ENCODE measurements at places on chromosomes 12 and 14. TPM values are rescaled to one million over a fixed set of nuclear protein-coding genes. Genes with fewer than 3 reads are reported as not detected.

DNA sequence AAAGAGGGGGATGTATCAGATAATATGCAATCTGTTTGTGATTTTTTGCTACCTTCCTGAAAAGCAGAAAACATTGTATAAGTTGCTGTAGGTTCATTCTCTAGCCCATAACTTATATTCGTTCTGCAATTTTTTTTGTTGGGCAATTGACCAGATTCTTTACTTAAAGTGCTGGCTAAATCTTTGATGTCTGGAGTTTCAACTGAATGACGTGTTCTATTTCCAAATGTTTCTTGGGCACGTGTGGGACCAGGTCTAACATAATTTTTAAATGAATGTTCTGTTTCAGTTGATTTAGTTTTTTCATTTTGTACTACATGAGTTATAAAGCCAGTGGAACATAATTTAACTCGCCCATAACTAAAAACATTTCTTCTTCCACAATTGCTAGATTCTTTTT is 3.8 kb downstream of the MLH3 start:
- H3K27ac ChIP-seq = peak overlapping the region; percentile 5

- H3K27me3 ChIP-seq = no peaks in the 10 kb centered on the region
- H3K27ac ChIP-seq = no peak overlapping the region
- peaks cover 47% of the 10 kb centered on the region for H3K36me3 ChIP-seq
- no peak for DNase-seq
Measured at GRCh38 chr14:102723650-102724049, 53.6 kb upstream of the TRAF3 start.

Gene RTL1
- not detected for total RNA-seq

GRCh38 chr12:131608740-131609690 is 101.9 kb upstream of the SFSWAP start:
- peak; percentile 27 for DNase-seq
- peak overlapping the region; percentile 19 for H3K4me3 ChIP-seq
- no peaks in the 10 kb centered on the region for H3K36me3 ChIP-seq

DNA sequence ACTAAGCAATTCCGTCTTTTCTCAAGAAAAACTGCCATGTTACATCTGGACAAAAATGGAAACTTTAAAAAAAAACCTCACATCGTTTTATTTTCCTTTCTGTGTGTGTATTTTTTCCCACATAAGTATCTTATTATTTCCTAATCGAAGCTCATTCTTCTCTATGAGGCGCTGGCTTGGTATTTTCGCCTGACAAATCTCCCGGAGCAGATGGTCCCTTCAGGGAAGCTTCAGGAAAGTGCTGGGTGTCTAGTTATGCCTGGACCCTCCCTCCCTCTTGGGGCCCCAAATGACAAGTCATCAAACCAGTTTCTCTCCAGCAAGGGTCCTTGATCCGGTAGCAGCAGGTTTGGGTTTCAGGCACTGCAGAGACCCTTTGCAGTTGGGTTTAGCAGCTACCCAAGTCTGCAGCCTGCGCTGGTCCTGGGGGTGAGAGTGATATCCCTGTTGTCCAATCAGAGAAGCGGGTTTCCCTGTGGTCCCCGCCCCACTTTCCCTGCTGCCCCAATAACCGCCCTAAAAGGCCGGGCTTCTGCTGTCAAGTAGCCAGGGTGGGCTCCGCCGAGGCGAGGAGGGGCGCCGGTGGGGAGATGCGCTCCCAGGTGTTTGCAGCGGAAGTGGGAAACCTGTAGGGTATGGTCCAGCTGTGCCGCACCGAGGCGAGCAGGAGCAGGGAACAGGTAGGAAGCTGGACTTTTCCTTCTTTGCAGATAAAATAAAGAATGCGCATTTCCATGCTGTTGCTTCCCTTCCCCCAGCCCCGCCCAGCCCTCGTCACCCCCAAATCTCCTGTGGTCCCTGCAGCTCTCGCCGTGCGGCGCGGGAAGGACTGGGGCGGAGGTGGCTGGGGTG is at the start of gene CNTN1:
Gene CNTN1, plus strand, starts transcription at position 527 of the 852 bp plus-strand sequence.
- H3K36me3 ChIP-seq = no peaks in the 10 kb centered on the region
- H3K27ac ChIP-seq = no peak within 1 kb of the TSS
- no peak for DNase-seq

Gene OR5AU1
- total RNA-seq = not detected

DNA sequence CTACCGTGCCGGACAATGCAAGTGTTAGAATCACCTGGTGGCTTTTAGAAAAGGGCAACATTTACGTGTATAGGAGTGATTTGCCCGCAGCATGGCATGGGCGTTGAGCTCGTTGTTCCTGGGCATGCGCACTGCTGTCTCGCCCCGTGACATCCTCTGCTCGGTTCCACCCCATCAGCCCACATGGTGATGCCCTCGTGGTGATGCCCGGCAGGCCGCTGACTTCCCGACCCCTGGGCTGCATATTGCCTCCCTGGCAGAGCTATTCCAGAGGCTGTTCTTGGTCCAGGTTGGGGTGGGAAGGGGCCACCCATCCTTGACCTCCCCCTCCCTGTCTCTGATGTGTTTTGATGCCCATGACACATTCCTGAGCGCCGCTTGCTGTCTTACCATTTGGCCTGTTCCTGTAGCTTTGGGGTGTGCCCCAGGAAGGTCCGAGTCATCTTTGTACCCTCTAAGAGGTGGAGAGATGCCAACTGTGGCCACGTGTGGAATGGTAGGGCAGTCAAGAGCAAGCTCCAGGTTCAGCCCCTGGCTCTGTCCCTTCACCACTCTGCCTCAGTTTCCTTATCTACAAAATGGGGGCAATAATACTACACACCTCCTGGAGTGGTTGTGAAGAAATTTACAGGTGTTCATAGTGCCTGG is 4.8 kb downstream of the HIP1R start:
- no peaks in the 10 kb centered on the region for H3K36me3 ChIP-seq
- DNase-seq = no peak
- H3K4me1 ChIP-seq = peaks cover 38% of the 10 kb centered on the region
- H3K27ac ChIP-seq = peak overlapping the region; percentile 33
- H3K27me3 ChIP-seq = peaks cover 3% of the 10 kb centered on the region
- no peak overlapping the region for H3K4me3 ChIP-seq

DNA sequence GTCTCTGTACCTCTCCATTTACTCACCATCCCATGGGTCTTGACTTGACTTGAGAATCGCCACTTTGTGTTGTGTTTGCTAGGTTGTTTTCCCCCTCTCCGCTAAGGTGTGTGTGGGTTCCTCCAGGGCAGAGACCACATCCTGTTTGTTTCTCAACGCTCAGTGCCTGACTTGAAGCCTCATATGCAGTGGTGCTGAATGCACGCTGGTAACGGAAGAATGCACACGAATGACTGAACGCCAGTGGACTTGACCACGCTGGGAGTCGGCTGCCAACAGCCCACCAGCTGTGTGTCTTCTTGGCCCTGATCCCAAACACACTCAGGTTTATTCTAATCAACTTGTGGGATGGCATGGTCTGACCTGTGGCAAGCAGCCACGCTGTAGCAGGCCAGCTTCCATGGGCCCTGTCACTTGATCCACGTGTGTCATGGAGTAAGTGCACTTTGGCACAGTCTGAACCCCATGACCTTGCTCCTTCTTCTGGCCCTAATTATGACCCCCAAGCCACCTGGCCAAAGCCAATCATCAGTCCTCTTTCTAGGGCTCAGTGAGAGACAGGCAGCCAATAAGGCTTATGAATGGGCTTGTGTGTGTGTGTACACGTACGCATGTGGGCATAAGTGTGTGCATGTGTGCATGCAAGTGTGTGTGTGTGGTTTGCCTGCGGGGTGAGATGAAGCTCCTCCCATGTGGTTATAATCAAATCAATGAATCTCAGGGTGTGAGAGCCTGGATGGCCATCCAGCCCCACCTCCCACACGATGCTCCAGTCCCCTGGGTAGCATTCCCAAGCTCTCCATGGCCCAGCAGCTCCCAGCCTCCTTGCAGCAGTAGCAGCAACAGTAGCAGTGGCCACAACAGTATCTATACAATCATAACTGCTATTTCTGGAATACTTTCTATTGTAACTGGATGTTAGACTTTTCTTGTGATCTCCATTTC is 6.4 kb upstream of the TC2N start:
- no peak for DNase-seq
- H3K4me3 ChIP-seq = no peak overlapping the region
- H3K27me3 ChIP-seq = peaks cover 2% of the 10 kb centered on the region
- no peak overlapping the region for H3K27ac ChIP-seq

- H3K27me3 ChIP-seq = peaks cover 2% of the 10 kb centered on the region
- no peak for DNase-seq
- no peaks in the 10 kb centered on the region for H3K36me3 ChIP-seq
Measured at GRCh38 chr12:86698641-86698980, 442.4 kb upstream of the MGAT4C start.

Gene SNW1
- total RNA-seq = 73.7 TPM

- H3K27me3 ChIP-seq = peaks cover 2% of the 10 kb centered on the region
- H3K4me3 ChIP-seq = peak overlapping the region; percentile 90
- H3K4me1 ChIP-seq = peaks cover 40% of the 10 kb centered on the region
- no peaks in the 10 kb centered on the region for H3K36me3 ChIP-seq
- peak overlapping the region; percentile 88 for H3K27ac ChIP-seq
Measured at GRCh38 chr12:55738123-55739024, 4.5 kb upstream of the GDF11 start.

DNA sequence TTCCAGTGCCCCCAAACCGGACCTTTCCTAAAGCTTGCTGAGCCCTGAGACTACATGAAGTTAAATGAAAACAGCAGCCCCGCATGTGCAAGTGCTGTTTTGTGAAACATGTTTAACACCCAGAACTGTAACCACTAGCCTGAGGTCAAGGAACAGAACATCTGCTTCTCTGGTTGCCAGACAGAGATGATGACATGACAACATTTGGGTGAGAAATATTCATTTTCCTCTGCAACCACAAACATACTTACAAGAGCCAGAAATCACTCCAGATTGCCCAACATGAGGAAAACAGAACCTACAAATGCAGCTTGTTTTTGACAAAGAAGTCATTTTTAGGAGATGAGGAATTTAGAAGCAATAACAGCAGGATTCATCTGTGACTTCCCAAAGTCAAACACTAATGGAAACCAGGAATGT is 110.4 kb downstream of the BCAT1 start:
- H3K36me3 ChIP-seq = peaks cover 34% of the 10 kb centered on the region
- no peaks in the 10 kb centered on the region for H3K27me3 ChIP-seq
- peaks cover 36% of the 10 kb centered on the region for H3K4me1 ChIP-seq

GRCh38 chr14:101877766-101878165 is 86.6 kb upstream of the DYNC1H1 start:
- no peak overlapping the region for H3K27ac ChIP-seq
- DNase-seq = no peak
- H3K4me1 ChIP-seq = peaks cover 24% of the 10 kb centered on the region
- no peaks in the 10 kb centered on the region for H3K36me3 ChIP-seq

DNA sequence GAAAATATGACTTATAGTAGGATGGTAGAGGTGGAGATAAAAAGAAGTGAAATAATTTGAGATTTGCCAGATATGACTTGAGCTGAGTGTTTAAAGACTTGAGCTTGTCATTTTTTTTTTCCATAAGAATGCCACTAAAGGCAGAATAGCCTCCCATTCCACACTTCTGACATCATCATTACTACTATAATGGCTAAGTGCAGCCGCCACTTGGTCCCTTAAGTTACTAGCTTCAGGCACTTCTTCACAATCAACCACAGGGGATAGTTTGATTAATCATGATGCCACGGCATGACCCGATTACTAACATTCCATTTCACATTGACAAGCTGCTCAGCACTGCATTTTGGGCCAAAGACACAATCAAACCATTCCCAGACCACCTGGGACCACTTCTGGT is 127.9 kb downstream of the EFCAB11 start:
- no peak overlapping the region for H3K27ac ChIP-seq
- no peaks in the 10 kb centered on the region for H3K27me3 ChIP-seq
- peak; percentile 17 for DNase-seq
- H3K4me3 ChIP-seq = no peak overlapping the region

- DNase-seq = no peak
- no peaks in the 10 kb centered on the region for H3K36me3 ChIP-seq
- no peak overlapping the region for H3K27ac ChIP-seq
- no peaks in the 10 kb centered on the region for H3K4me1 ChIP-seq
- H3K4me3 ChIP-seq = no peak overlapping the region
Measured at GRCh38 chr14:26191671-26192070, 406.2 kb downstream of the NOVA1 start.

- H3K27ac ChIP-seq = peak overlapping the region; percentile 7
- 0 out of 2 replicates have a peak overlapping the region, but pooled peaks have one; percentile 10 for H3K4me3 ChIP-seq
- peaks cover 15% of the 10 kb centered on the region for H3K36me3 ChIP-seq
- peaks cover 37% of the 10 kb centered on the region for H3K4me1 ChIP-seq
- peak; percentile 30 for DNase-seq
- H3K27me3 ChIP-seq = peaks cover 2% of the 10 kb centered on the region
Measured at GRCh38 chr14:56666716-56667115, 87.1 kb downstream of the TMEM260 start.

GRCh38 chr12:101207086-101207780 is 2.8 kb downstream of the SLC5A8 start:
- H3K27me3 ChIP-seq = no peaks in the 10 kb centered on the region
- H3K4me1 ChIP-seq = no peaks in the 10 kb centered on the region
- no peaks in the 10 kb centered on the region for H3K36me3 ChIP-seq
- DNase-seq = no peak

DNA sequence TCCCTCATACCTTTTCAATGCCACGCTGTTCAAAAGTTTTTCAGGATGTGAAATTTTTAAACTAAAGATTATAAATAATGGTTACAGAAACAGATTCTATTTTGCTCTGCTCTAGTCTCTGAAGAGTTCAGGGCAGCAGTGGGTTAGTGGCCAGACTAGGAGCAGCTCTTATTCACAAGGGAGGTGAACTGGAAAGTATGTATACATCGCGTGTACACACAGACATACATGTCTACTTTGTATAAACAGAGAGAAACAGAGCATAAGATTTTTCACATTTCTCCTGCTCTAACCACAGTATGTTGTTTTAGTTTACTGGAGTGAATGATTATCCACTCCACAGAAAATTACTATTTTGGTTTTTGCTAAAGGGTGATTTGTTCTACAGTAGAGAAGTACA is 74.4 kb upstream of the CRY1 start:
- no peaks in the 10 kb centered on the region for H3K4me1 ChIP-seq
- no peaks in the 10 kb centered on the region for H3K27me3 ChIP-seq
- DNase-seq = no peak

- H3K27ac ChIP-seq = no peak overlapping the region
- no peak for DNase-seq
- no peaks in the 10 kb centered on the region for H3K27me3 ChIP-seq
- H3K4me3 ChIP-seq = no peak overlapping the region
Measured at GRCh38 chr14:106044515-106044914, 518.1 kb downstream of the TMEM121 start.
